Dermis microvascular lymphatic vessel endothelial cell (primary cell): ENCODE measurements at places on chromosomes 6 and 20. TPM values are rescaled to one million over a fixed set of nuclear protein-coding genes. Genes with fewer than 3 reads are reported as not detected.

Gene PRIM2
- total RNA-seq: 8.3 and 17.1 TPM in 2 replicates

Gene ULBP2
- total RNA-seq: 1.0 and 1.4 TPM in 2 replicates

- DNase-seq: peak; percentile 10
Measured at GRCh38 chr20:13271098-13271497, 50.0 kb downstream of the ISM1 start.

DNA sequence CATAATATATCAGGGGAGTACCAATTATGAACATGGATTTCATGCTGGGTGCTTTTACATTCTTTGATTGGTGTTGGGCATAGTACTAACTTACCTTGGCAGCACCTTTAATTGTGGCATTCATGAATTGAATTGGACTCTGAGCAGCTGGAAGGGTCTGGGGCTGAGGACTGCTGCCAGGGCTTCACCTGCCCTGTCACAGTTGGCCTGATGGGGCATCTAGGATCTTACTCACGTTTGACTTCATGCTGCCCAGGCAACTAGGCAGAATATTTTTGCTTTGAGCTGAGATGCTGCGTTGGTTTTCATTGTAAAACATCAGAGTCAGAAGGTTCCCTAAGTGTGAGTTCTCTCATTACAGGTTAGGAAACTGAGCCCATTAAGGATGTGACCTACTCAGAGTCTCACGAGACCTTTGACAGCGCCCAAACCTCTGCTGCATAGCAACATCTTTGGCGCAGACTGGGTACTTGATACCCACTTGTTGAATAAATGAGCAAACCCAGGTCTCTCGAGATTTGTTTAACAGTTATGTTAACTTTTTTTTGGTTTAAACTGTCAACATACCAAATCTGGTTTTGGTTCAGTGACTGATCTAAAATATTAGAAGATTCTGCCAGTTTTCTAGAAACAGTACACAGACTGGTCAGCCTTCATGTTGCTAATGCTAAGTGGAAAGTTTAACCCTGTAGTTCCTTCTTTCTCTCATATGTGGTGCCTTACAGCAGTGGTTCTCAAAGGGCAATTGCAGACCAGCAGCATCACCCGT is 104.9 kb downstream of the TCP11 start:
- no peak for DNase-seq

GRCh38 chr6:7328243-7328642 is 15.2 kb upstream of the SSR1 start:
- no peak for DNase-seq

GRCh38 chr6:27312146-27312949 is at the start of gene POM121L2:
TSS of gene POM121L2 (minus strand) at chr6:27312273. CDS start at chr6:27312170, 103 bp downstream.
- peak; percentile 35 for DNase-seq

DNA sequence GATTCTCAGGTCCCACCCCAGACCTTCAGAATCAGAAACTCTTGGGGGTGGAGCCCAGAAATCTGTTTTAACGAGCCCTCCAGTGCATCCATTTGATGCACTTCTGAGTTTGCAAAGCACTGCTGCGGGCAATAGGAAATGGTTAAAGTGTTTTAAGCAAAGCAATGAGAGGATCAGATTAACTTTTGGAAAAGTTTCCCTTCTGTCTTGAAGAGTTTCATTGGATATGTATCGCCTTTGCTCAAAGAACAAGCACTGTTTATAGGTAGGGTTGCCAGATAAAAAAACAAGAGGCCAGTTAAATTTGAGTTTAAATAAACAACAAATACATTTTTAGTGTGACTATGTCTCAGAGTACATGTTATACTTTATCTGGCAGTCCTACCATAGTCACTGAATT is 226.0 kb downstream of the BMP7 start:
- no peak for DNase-seq

- DNase-seq: no peak
Measured at GRCh38 chr6:102066301-102066700, 672.8 kb downstream of the GRIK2 start.

GRCh38 chr20:62822788-62823651 is 6.2 kb downstream of the COL9A3 start:
- DNase-seq: peak; percentile 45

- DNase-seq: no peak
Measured at GRCh38 chr6:50185006-50185405, 135.3 kb upstream of the DEFB112 start.

GRCh38 chr6:109678240-109678639 is 12.8 kb downstream of the AK9 start:
- no peak for DNase-seq
